ENCODE measurements at places on chromosomes 2 and 18.

DNA sequence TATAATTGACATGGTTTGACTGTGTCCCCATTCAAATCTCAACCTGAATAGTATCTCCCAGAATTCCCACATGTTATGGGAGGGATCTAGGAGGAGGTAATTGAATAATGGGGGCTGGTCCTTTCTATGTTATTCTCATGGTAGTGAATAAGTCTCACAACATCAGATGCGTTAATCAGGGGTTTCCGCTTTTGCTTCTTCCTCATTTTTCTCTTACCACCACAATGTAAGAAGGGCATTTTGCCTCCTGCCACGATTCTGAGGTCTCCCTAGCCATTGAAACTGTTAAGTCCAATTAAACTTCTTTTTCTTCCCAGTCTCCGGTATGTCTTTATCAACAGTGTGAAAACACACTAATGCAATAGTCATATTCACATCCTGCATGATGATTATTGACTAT lies 1073.3 kb upstream of the CDH2 start:
- DNase-seq = no peak

GRCh38 chr2:174775571-174775980 lies 11.3 kb upstream of the CHRNA1 start:
- no peak for DNase-seq

DNA sequence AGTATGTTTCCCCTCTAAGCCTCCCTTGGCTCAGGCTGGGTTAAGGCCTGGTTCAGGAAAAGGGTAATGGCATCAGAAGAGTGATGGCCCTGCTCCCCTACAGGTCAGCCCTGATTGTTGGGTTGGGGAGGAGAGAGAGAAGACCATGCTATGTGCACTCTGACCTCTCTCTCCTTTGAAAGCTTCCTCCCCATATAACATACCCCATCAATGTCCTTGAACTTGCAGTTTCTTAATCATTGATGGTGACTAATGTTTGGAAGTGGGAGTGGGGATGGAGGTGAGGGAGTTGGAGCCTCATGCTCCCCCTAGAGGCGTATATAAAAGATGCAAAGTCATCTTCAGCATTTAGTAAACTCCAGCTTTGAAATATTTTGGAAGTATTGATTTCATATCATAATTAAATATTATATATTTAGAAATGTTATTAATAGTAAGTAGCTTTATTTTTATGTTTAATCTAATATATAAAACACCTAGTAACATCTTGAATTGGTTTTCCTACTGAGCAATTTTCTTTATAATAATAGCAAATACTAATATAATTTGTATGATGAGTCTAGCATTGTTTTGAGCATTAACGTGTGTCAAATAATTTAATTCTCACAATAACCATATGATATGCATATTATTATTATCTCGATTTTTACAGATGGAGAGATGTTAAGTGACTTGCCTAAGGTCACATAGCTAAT lies 8.8 kb downstream of the PLCL1 start:
- no peak for DNase-seq

GRCh38 chr18:22260208-22260820 lies 90.9 kb downstream of the GATA6 start:
- no peak for DNase-seq

DNA sequence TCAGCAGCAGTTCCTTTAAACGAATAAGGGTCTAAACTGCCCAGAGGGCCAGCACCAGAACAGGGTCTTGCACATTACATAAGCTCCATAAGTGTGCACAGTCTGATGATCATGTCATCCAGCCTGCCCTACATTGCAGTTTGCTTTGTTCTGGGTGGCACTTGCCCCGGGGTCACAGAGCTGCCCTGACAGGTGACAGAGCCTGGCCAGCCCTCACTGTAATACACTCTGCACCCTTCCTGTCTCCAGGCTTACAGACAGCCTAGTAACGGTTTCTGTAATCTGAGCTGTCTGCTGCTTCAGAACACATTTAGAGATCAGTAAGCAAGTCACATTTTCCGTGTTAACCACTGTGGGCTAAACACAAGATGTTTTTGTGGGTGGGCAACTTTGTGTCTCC lies 213.3 kb downstream of the FAM210A start:
- DNase-seq = no peak

DNA sequence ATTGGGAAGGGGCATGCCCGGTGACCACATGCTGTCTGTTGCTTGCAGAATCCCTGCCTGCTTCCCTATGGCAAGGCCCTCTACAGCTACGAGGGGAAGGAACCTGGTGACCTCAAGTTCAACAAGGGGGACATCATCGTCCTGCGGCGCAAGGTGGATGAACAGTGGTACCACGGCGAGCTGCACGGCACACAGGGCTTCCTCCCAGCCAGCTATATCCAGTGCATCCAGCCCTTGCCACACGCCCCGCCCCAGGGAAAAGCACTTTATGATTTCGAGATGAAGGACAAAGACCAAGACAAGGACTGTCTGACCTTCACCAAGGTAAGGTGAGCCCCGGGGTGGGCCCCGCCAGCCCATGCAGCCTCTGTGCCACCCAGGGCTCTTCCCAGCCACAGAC lies 218.6 kb downstream of the SH3RF3 start:
- peak; percentile 73 for DNase-seq

DNA sequence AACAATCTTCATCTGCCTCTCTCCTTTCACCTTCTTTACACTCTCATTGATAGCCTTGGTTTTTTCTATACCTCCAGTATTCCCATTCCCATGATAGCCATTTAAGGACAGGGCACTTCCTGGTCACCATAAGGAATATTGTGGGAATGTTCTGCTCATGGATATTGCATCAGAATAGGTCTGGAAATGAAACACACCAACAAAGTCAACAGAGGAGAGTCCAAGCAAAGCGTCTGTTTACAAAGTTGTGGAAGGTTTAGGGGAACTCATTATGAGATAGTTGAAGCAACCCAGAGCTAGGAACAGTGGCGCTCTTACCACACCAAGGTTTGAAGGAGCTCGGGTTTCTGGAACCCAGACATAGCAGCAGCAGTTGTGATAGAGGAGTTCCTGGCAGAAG lies 150.3 kb upstream of the TNP1 start:
- DNase-seq = no peak

DNA sequence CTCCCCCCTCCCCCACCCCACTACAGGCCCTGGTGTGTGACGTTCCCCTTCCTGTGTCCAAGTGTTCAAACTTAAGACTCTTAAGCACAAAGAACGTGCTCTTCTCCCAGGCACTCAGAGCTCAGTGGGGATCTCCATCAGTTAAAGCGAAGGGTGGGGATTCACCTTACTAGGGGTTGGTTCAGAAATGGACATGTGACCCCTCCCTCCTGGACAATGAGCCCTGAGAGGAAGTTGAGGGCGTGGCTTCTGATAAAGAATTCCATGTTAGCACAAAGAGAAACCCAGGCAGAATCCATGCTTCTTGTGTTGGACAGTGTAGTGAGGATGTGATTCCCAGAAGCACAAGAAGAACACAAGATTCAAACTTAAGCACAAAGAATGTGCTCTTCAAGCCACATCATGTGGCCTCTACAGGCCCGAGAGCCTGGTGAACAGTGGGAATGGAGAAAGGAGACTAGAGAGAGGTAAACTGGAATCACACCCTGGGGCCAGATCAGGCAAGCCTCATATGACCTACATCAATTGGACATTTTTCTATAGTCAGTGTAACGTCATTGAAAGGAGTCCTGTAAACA lies 78.1 kb upstream of the TTC39C start:
- no peak for DNase-seq
